ENCODE measurements at places on chromosomes 4 and X.

GRCh38 chrX:69314436-69315348 is 149.4 kb upstream of the PJA1 start:
- no peak for DNase-seq

GRCh38 chr4:176359590-176359989 is 39.8 kb downstream of the SPCS3 start:
- no peak for DNase-seq

DNA sequence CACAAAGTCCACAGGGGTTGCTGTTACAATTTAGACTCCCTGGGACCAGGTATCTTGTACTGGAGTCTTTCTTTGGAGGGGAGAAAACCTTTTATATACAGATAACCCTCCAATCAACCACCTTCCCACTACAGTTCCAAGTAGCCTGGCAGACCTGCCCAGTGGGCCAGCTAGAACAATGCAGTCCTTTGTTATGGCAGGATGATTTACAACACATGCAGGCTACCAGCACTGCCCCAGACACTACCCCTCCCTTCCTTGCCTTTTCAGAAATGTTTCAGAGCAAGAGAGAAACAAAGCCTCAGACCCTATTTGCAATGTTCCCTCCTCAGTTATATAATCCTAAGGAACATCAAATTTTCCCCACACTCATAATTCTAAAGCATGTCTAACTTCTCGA is 11.1 kb downstream of the RASL11B start:
- no peak for DNase-seq

GRCh38 chr4:53007024-53007423 is 144.9 kb downstream of the RASL11B start:
- DNase-seq = no peak

- DNase-seq = no peak
Observed at GRCh38 chr4:123250843-123251242, 145.8 kb upstream of the SPRY1 start.

GRCh38 chr4:89007338-89007939 is 49.5 kb downstream of the FAM13A start:
- DNase-seq = no peak

DNA sequence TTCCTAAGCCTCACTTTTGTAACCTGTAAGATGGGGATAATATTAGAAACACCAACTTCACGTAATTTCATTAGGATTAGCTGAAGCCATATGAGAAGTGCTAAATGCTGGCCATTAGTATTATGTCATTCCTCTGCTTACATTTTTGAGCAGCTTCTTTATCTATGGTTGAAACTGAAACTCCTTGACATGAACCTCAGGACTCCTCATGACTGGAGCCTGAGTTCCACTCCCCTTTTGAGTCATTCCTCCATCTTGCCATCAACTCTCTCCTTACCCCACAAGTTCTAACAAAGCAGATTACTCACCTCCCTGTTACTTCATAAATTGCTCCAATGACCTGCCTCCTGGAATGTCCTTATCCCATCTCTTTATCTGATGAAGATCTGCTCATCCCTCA is 123.2 kb upstream of the KCNIP4 start:
- no peak for DNase-seq

GRCh38 chr4:137705171-137705783 is 173.0 kb upstream of the PCDH18 start:
- DNase-seq = no peak

- DNase-seq = no peak
Observed at GRCh38 chrX:131675596-131676194, 131.8 kb downstream of the OR13H1 start.

DNA sequence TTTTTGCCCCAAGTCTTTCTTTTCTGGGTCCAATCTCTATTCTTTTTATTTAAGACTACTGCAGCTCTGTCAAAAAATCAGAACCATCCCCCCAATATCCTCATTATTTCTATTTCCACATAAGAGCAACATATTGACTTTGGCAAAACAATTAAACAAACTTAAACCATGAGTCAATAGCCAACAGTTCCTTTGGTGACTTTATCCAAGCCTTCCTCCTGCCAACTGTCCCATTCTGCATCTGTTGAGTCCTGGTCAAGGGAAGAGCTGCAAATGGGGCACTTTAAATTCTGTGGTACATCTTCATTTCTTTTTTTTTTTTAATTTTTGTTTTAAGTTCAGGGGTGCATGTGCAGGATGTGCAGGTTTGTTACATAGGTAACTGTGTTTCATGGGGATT is 1875.0 kb upstream of the PCDH7 start:
- DNase-seq = no peak

- DNase-seq = no peak
Observed at GRCh38 chr4:102610476-102610875, 109.3 kb downstream of the NFKB1 start.

DNA sequence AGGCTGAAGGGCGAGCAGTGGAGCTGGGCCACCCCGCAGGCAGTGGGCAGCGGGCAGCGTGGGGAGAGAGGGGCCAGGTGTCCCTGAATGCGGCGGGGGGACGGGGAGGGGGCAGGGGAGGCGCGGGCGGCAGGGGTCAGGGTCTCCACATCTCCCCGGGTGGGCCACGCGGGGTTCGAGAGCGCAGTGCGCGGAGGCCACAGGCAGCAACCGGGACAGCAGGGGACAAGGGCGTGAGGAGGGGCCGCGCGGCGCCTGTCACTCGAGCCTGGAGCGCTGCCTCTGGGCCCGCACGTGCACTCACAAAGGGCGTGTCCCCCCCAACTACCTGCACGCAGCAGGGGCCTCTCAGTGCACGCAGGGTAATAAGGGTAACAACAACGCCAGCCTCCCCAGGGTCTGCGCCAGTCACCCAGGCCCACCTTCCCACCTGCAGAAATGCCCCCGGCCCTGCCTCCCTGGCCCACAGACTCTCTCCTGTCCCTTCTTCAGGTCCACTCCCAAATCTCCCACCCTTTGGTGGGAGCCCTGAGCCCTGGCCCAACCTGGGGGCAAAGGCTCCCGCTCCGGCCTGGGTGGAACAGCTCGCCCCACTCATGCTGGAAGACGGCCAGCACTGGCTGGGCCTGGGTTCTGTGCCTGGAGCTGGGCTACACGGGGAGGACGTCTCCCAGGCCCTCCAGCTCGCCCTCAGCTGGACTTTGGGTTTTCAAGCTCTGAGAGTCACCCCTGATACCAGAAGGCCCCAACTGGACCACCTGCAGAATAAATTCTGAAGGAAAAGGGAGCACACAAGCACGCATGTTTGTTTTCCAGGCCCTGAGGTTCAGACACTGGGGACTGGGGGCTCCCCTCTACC is 53.2 kb downstream of the ZFYVE28 start:
- no peak for DNase-seq

DNA sequence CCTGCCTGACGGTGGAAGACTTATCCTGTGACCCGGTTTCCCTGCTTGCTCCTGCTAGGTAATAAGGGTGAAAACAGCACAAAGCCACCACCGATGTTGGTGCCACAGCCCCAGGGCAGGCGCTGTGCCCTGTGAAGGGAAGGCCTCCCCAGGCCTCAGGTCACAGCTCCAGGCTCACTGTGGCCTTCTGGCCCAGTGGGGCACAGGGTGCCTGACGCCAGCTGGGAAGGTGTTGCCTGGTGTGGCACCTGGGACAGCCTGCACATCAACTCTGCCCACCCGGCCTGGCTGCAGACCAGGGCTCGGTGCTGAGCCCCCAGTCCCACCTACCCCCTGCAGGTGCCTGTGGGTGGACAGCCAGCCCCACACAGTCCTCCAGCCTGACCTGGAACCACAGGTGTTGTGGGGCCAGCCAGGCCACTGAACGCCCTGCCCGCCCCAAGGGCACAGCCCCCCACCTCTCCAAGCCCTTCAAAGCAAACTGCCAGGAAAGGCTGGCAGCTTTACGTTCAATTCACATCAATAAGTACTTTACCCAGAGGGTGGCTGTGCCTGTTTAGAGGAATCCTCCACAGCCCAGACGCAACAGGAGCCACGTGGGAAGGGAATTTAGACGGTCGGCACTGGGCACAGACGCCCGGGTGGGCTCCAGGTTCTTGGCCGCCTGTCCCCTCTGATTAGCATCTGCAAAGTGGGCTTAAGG is 54.3 kb downstream of the ZFYVE28 start:
- DNase-seq = no peak

DNA sequence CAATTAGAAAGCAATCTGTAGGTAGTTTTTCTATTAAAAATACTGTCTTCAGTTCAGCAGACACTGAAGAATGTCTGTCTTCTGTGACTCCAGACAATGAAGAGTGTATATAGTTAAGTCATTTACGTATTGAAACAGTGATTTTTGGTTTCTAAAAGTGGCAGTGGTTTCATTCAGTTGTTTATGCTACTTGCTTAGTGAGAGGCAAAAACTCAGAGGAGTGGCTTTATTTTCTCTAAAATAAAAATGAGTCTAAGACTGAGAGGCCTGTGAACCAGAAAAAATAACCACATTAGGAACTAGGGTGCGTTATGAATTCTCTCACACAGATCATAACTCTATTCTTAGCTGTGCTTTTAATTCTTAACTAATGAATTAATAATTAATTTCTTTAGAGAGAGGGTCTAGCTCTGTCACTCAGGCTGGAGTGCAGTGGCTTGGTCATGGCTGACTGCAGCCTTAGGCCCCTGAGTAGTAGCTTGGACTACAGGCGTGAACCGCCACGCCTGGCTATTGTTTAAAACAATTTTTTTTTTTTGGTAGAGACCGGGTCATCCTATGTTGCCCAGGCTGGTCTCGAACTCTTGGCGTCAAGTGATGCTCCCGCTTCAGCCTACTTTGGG is 31.4 kb downstream of the FREM3 start:
- no peak for DNase-seq

DNA sequence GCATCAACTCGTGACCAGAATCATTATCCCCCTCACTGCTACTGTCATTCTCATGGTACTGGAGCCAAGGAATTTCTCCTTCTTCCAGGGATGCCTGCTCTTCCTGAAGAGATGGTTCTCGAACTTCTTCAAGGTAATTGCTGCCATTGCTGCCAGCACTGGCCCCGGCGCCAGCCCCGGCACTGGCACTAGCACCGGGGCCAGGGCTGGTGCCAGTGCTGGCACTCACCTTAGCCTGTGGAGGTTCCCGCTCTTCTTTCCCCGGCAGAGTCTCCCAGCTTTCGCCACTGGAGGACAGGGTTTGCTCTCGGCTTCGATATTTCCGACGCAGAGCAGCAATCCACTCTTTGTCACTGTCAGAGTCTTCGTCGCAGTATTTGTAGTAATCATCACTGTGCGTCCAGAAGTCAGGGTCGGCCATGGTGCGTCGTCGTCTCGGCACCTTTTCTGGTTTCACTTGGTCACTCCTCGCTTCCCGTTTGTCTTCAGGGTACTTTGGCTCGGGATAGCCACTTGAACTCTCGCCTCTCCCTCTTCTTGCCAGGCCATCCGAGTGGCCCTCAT is 3.4 kb downstream of the PJA1 start:
- no peak for DNase-seq

- no peak for DNase-seq
Observed at GRCh38 chr4:132063829-132064228, 1085.3 kb upstream of the PCDH10 start.

DNA sequence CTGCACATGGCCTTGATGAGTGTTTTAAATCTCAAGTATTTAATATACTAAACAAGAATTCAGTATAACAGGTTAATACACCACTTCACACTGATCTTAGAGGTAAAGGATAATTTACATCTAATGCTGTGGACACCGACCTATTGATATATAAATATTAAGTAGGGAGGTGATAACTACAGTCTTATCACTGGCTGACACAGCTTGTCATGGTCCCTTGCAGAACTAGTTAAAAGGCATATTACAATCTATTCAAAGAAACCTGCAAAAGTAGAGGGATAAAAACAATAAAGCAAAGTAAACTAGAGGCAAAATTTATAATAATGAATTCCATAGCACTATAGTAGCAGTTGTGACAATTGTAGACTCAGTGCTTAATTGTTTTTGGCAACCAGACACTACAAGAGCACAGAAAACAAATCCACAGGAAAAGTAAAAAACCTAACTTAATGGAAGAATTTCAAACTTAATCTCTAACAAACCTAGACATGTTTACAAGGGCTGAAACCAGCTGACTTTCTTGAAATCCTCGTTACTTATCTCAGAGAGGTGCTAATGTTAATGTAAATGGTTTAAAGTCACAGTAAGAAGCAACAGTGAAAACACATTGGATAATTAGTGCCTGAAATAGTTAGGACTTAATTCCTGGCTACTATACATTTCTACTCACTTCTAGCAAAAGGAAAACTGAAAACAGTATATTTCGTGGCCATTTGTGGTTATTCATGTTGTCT is 25.0 kb downstream of the MFAP3L start:
- no peak for DNase-seq

DNA sequence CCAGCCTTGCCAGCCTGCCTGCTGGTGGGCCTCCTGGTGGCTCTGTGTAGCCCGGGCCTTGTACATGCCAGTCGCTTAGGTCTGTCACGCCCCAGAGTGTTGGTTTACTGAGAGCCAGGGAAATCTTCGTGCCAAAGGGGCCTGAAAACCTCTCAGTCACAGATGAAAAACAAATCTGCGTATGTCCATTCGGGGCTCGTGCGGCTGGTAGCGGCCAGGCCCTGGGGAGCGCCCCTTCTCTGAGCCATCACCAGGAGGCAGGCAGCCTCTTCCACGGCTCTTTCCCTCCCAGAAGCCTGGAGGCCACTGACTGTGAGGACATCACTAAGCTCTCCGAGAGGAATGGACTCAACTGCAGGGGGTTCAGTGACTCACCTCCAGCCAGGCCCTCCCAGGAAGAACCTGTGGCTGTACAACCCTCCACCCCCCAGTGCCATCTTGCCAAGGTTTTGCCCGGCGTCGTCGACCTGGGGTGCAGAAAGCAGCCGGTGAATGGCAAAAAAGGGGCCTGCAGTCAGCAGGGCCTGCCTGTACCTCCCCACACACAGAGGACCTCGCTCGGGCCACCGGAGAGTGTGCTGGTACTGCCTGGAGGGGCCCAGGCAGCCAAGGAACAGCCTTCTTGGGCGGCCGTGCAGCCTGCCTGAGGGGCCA is 162.2 kb downstream of the BCOR start:
- DNase-seq = no peak

GRCh38 chr4:162699629-162700028 is 467.1 kb downstream of the NAF1 start:
- no peak for DNase-seq

- DNase-seq = no peak
Observed at GRCh38 chrX:151725338-151725614, 9.3 kb upstream of the CNGA2 start.

DNA sequence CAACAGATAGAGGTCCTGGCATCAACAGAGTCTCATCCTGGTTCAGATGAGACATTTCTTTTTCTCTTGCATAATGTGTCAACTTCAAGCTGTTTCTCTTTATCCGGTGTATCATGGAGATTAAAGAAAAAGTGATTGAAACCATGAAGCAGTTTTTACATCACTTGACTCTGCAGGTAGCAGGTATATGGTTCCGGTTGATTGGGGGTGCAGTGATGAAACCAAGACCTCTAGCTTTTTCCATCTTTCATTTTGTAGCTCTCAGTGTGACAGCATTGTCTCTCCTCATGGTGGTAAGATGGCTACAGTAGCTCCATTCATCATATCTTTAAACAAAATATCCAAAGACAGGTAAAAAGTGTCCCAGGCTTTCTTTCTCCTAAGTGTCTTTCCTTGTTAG is 2.4 kb upstream of the HOPX start:
- DNase-seq = peak; percentile 29

Measured in activated CD4-positive, alpha-beta T cell treated with anti-CD3 and anti-CD28 coated beads for 36 hours (primary cell).